ENCODE measurements at places on chromosomes 1 and 21.

DNA sequence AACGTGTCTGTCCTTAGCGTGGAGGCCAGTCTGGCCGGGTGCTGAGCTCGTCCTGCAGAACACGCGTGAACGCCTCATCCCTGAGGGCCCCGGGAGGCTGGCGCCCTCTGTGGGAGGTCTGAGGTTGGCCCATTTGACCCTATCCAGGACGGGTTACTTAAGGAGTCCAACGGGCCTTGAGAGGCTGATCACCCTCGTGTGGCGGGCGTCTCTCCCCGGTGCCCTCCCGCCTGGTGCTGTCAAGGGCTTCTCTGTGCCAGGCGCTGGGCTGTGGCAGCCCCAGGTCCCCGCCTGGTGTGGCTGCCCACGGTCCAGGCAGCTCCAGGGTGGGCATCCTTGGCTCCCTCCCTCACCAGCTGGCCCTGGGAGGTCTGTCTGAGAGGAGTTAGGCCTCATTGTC is 9.7 kb downstream of the SKI start:
- DNase-seq = no peak

GRCh38 chr1:171160211-171160610 is 24.9 kb upstream of the FMO2 start:
- no peak for DNase-seq

DNA sequence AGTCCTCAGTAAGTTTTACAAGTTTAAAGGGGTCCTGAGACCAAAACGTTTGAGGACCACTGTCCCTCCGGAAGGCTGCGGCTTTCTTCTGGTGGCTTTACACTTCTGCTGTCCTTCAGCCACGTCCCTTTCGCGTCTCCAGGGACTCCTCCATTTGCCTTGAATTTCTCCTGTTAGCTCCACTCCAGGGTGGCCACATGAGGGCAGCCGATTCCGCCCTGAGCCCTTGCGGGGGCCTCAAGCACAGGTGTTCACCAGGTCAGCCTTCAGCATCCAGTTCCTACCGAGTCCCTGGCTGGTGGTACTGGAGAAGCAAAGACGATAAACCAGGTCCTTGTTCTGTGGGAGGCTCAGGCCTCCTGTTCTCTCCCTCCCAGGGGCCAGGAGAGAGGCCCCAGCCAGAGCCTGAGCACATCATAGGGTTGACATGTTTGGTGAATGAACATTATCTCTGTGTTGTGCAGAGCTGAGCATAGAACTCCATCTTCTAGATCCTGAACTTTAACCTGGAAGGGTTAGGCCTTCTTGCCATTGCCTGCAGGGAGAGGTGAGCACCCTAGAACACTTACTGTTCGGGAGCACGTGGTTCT is 27.4 kb upstream of the COQ8A start:
- DNase-seq = no peak

- peak; percentile 50 for DNase-seq
These were observed 7.0 kb upstream of the KCNC4 start for GRCh38 chr1:110203021-110203661.

DNA sequence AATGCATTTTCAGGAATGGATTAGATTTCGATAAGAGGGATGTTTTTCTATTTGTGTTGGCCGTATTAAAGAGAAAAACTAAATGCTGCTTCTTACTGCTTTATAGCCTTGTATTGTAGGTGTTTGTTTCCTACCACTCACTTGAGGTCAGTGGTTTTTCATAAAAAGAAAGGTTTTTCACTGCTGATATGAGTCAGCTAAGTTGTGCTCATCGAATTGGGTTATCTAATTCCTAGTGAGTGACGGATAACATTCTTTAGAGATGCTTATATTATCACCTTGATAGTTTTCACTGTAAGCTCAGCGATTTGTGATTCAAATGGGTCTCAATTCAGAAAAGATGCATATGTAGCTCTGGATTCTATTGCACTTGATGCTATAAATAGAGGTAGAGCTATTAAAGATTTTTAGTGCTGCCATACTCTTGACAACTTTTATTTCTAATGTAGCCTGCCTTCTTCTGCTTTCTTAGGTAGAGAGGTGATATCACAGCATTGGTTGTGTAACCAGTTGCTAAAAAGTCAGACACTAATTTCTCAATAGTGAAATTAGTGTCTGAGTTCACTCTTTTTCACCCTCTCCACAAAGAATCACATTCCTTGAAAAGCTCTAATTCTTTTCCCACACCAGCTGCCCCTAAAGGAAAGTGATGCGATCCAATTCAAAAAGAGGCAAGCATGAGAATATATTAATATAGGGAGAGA is 180.0 kb downstream of the RASAL2 start:
- DNase-seq = no peak

DNA sequence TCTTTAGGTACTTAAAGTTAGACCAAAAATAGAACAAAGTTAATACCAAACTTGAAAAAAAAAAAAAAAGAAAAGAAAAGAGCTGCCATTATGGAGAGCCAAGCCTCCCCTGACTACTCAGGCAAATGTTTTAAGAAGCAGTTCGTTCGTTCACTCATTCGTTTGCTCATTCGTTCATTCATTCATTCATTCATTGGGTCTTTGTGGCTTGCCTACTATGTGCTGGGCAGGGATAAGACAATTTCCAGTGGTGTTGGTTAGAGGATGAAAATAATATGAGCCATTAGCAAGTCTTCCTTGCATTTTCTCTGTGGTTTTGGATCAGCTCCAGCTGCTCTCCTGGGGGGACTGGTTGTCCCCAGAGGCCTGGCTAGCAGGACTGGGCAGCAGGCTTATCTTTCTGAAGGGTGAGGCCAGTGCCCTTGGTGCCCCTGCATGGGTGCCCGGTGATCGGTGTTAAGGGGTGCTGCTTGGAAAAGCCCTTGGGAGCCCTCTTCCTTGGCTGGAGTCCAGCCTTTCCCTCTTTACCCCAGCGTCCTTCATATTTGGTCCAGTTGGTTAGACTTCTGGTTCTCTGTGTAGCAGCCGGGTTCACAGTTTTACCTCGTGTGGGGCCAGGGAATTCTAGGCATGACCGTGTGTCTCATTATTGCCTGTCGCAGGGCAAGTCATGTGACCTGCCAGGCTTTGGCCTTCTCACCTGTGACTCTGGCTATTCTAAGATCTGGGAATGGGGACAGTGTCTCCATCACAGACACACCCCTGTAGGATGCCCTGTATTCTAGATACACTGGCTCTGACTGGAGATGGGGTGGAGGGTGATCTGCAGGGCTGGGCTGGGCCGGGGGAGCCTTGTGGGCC is 32.8 kb downstream of the LHX4 start:
- DNase-seq = no peak
